Coronary artery (tissue), 2 donors: ENCODE measurements at places on chromosomes 11 and 22.

DNA sequence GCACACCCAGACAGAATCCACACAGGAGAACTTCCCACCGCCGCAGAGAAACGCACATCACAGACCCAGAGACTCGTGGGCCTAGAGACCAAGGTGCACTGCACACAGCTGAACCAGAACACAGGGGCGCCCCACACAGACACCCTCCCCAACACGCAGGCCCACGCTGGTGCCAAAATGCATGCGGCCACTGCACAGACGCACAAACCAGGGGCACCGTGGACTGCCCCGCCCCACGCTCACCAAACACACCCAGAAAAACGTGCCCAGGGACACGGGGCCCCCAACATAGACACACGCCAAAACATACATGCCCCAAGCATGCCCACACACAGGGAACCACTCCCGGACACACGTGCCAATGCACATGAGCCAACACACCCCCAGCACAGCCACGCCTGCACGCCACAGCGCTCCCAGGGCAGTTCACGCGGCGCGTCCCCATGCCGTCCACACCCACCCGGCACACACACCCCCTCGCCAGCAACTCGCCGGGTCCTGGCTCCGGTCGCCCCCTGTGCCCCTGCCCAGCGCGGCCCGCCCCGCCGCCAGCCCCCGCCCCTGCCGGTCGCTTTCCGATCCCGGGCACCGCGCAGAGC lies 7.8 kb downstream of the ELFN2 start:
- no peak for DNase-seq

GRCh38 chr11:79294845-79295731 lies 145.7 kb downstream of the TENM4 start:
- DNase-seq, result no peak

- no peak for DNase-seq
These were observed 4.3 kb upstream of the CRTAM start for GRCh38 chr11:122833846-122834464.

GRCh38 chr11:118051611-118052461 lies 25.0 kb upstream of the TMPRSS4 start:
- peak; percentile 41 for DNase-seq

- no peak for DNase-seq
These were observed 95.2 kb downstream of the TP53I11 start for GRCh38 chr11:44855493-44855849.

GRCh38 chr22:27615408-27615807 lies 186.1 kb downstream of the MN1 start:
- DNase-seq, result no peak

- DNase-seq, result no peak
These were observed 90.6 kb downstream of the TMEM135 start for GRCh38 chr11:87128372-87128771.

DNA sequence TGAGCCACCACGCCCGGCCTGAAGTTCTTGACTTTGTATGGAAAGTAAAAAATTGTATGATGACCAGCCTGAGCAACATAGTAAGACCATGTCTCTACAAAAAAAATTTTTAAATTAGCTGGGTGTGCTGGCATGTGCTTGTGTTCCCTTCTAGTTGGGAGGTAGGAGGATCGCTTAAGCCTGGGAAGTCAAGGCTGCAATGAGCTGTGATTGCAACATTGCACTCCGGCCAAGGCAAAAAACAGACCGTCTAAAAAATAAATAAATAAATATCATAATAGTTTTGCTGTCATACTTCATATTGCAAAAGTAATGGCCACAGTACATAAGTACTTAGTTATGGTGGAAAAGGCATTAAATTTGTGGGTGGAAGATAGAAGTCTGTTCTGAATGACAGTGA lies 3.4 kb downstream of the AGBL2 start:
- no peak for DNase-seq

DNA sequence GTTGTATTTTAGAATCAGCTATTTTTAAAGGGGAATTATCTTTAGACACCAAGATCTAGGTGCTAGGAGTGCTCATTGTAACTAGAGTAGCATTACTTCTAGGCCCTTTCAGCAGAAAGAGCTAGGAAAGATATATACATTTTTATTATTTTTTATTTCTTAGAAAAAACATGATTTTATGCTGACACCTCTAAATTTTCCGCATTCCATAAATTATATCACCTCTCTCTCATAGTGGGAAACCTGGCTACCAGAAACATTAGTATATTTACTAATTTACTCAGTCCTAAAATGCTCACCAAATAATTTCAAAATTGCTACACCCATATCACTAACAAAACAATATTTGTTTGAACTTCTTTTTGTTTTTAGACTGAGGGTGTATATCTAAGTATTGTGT lies 32.1 kb upstream of the SLC36A4 start:
- no peak for DNase-seq

- DNase-seq, result peak; percentile 59
These were observed 183.1 kb downstream of the CHST1 start for GRCh38 chr11:45482331-45482730.

- no peak for DNase-seq
These were observed 139.1 kb upstream of the BDNF start for GRCh38 chr11:27839226-27839913.

DNA sequence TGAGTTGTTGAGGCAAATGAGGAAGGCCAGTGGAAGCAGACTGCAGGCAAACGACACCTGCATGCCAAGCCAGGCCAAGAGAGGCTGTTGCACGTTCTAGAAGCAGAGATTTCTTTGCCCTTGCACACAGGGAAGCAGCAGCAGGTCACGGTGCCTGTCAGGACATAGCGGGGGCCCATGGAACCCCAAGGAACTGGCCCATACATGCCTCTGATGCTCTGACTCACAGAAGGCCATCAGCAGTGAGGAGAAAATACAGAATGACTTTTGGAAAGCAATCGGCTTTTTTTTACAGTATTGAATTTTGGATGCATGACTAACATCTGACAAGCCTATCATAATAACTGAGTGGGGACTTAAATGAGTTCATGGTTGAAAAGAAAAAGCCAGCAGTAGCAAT lies 123.9 kb downstream of the MPPED1 start:
- DNase-seq, result no peak

DNA sequence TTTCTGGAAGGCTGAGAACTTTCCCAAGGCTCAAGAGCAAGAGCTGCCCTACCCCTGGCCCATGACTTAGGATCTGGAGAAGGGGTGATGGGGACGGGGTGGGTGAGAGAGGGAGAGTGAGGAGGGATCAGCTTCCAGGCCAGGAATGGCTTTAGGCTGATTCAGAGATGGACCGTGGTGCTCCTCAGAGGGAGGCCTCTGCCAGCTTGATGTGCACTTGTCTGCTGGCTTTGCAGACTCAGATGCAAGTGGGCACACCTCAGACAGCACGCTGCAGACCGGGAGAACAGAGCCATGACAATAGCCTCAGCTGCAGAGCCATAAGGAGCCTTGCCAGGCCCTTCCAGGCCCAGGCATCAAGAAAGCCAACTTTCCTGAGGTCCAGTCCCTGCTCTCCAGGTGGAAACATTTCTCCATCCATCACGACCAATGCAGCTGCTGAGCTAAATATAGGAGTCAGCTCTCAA lies 41.3 kb downstream of the ALX4 start:
- DNase-seq, result peak; percentile 53

DNA sequence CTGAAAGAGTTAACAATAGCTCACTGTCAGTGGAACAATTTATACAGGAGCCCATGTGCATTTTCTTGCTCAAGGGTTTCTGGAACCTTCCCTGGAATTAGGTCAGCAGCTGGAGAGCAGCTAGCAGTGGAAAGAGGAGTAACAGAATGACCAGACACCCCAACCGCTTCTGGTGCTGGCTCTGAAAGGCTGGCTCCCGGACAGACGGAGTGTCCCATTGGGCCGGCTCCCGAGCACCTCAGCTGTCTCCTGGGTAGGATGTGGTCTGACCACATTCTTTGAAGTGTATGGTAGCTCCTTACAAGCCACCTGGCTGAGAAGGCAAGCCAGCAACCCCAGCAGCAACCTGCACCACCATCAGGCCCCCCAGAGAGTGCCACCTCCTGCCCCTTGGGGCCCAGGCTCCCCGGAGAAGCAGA lies 44.7 kb downstream of the ABTB2 start:
- DNase-seq, result no peak

DNA sequence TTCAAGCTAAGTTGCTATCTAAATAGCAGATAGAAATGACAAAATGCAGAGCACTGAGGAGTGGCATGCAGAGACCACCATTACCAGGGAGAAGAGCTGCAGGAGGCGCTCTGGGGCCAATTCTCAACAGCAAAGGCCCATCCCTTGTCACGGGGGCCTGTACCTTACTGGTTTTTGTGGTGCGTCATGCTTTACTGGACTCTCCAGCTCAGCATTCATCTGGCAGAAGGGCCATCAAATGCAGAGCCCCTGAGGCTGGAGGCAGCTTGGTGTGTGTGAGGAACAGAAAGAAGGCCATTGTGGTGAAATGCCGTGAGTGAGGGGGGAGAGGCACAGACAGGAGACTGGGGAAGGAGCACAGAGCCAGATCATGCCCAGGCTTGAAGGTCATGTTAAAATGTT lies 56.5 kb upstream of the NAV2 start:
- DNase-seq, result no peak

- DNase-seq, result no peak
These were observed 627.8 kb upstream of the ANO5 start for GRCh38 chr11:21564833-21565682.

- no peak for DNase-seq
These were observed 32.2 kb upstream of the ISX start for GRCh38 chr22:35033635-35034296.

DNA sequence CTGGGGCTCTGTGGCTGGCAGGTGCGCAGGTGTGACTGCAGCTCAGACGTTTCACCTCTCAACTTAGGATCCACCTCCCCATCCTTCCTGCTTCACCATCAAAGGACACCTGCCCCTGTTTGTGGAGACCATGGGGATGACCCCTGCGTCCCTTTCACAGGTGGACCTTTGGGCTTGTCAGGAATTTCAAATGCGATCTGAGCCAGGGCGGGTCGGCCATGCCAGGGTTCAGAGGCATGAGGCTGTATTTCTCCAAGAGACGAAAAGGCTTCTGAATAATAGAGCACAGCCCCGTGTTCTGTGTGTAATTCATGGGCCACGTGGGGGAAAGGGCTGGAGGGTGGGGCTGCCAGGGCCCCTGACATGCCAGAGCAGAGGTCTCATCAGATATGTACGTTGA lies 668.0 kb downstream of the BRD1 start:
- no peak for DNase-seq

GRCh38 chr11:4044976-4045646 lies 49.5 kb upstream of the RRM1 start:
- DNase-seq, result no peak

DNA sequence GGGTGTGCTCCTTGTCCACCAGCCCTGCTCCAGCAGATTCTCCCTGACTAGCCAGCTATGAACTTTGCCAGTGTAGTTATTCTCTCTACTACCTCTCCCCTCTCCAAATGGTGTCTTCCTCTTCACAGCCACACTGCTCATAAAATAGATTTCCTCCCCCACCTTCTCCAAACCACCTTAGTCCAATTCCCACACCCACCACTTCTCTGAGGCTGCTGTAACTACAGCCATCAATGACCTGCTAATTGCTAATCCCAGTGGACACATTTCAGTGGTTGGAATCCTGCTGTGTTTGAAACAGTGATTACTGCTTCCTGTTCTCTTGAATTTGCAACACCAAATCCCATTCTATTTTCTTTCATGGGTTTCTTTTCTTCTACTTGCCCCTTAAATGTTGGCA lies 23.4 kb downstream of the SYT9 start:
- DNase-seq, result no peak

- DNase-seq, result no peak
These were observed 321.9 kb downstream of the MIAT start for GRCh38 chr22:26979294-26979693.

- DNase-seq, result no peak
These were observed 302.2 kb downstream of the AASDHPPT start for GRCh38 chr11:106379712-106380111.

DNA sequence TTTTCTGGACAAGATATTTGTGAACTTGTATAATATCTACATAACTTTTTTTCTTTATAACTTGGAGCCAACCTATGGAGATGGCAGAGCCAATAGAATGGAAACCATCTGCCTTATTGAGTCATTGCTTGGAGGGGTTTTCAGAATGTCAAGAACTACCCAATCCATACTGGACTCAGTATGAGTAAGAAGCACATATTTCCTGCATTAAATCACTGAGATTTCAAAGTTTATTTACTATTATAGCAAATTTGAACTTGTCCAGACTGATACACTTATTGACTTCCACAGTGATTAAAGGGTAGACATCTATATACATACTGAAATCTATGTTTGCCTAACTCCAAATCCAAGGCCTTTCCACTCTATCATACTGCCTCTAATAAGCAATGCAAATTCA lies 704.0 kb downstream of the KCNA4 start:
- DNase-seq, result no peak

GRCh38 chr11:122864386-122865115 lies 18.0 kb upstream of the JHY start:
- no peak for DNase-seq

DNA sequence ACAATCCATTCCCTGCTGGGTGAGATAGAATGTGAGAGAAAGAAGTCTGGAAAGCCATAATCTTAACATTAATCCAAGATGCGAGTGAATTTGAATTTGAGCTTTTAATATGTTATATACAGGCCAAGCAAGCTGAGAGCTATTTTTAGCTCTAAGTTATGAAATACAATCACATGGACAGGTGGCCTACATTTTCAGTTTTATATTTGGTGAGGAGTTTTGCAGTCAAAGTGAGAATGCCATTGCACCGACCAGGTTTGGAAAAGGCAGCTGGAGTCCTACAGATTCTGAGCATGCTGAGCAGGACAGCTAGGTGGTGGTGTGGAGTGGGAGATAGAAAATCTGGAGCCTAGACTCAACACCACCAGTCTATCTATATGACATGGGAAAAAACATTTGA lies 12.0 kb downstream of the OR5B21 start:
- no peak for DNase-seq

DNA sequence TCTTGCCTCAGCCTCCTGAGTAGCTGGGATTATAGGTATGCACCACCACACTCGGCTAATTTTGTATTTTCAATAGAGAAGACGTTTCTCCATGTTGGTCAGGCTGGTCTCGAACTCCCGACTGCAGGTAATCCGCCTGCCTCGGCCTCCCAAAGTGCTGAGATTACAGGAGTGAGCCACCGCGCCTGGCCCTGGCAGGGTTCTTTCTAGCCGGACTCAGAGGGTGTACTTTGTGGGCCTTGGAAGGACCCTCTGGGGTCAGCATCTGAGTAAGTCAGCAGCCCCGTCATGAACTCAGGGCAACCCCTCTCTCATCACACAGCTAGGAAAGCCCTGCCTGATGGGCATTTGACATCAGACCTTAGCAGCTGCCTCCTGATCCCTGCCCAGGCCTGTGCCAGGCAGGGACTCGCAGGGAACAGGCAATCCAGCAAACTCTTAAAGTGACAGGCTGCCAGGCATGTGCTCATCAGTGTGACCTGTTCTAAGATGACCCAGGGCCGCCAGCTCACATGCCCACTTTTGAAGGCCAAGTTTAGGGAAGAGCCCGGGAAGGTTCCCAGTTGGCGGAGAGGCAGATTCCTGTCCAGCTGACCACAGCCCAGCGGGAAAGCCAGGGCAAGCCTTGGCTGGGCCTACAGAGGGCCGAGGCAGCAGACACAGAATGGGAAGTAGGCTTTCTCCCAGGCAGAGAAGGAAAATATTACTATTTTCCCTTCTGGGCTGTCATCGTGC lies 92.9 kb downstream of the MORC2 start:
- peak; percentile 54 for DNase-seq
